ENCODE measurements at places on chromosomes 7 and 10.

DNA sequence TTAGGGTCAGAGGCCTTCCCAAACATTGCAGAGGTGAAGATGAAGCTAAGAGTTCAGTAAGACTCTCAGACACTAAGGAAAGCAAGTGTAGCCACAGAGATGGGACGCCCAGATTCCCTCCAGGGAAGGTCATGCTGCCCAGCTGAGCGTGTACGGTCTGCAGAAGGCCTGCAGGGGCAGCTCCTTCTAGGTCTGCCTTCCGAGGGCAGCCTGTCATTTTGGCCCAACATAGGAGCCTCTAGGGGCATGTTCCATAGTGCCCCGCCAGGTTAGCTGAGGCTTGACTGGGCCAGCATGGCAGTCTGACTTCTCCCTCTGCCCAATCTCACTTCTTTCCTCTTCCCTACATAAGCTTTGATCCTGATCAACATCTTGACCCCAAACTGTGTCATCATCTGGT is 130.7 kb downstream of the PIP4K2A start:
- no peak for DNase-seq

DNA sequence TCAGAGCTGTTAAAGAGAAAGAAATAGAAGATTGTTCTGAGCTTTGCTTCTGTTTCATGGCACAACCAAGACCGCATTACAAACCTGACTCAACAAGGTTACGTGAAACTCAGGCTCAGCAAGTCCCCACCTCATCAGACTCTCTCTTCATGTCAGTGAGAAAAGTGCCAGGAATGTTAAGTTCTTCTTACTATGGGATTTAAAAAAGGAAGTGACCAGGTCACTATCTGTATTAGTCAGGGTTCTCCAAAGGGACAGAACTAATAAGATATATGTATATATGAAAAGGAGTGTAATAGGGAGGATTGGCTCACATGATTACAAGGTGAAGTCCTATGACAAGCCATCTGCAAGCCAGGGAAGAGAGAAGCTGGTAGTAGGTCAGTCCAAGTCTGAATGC is 25.4 kb upstream of the PAPSS2 start:
- no peak for DNase-seq

DNA sequence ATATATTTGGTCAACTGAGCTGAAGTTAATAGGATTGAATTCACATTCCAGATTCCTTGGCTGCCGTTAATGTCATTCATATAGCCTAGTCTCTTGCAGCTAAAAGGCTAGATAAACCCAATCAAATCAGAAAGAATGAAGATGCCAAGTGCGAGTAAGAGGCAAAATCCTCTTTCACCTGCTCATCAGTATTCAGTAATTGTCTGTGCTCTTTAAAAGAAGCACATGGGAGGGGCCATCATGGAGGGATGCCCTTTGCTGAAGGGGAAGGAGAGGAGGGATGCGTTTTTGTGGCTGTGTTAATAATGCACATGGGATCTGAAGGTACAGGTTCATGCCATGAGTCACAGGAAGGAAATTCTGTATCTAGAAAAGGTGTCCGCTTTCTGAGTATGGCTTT is 232.2 kb downstream of the TMEM178B start:
- no peak for DNase-seq

- DNase-seq, result no peak
Observed at GRCh38 chr10:112376396-112376790, 2.5 kb downstream of the ACSL5 start.

All from T-helper 2 cell (primary cell).